Osteocyte (in vitro differentiated cells): ENCODE measurements at places on chromosomes 1 and 21.
A peak's percentile ranks its signal among the peaks of the same experiment; 100 is the strongest.

DNA sequence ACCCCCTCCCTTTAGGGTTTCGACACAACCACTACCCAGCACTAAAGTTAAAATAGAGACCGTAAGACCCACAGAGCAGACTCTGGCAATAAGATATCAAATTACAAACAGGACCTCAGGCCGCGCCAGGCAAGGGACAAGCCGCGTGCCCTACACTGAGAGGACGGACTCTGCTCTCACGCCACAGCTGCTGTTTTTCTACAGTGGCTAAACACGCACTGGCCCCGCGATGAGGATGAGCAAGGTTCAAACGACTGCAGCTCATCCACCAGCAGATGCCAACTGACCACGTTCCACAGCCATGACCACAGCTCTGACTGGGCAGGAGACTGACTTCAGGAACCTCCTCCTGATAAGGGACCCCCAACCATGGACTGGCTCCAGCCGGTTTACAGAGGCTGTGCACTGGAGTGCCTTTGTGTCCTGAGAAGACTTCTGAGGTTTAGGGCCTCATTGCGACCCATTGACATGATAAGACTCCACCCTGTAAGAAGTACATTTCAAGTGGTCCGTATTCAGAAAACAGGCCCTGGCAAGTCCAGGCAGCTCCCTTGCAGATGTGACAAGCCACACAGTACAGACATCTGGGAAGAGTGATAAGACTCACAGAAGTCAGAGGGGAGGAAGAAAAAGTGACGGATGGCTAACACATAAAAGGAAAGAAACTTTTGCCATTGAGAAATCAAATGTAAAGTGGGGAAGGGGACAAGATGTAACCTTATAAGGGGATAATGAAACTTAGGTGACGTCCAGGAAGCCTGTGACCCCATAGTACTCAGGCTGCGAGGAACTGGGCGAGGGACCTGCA, 1.5 kb upstream of the KRTAP10-6 start:
- DNase-seq = peak; percentile 64

DNA sequence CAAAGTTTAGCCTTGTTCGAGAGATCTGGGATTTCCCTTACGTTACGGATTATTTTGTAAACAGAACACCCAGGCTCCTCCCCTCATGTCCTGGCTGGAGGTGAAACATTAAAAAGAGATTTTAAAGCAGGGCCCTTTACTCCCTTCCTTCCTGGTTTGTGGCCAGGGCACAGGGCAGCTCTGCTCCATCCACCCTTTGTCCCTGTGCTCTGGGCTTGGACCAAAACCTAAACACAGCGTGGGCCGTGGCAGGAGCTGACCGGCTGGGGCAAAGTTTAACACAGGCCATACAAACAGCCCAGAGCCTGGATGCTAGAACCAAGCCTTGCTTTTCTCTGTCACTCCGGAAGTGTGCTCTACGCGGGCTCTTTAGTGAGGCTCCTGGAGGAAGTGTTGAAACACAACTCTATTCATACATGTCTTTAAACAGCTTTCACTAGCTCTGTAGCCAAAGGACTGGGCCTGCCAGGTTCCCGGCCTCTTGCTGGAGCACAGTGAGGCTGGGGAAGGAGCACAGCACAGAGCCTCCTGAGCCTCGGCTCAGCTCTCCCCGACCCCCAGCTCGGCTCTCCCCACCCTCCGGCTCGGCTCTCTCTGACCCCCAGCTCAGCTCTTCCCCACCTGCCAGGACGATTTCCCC, 84.7 kb downstream of the PDE9A start:
- no peak for DNase-seq

GRCh38 chr1:245129319-245130240, 25.2 kb upstream of the KIF26B start:
- DNase-seq = no peak

DNA sequence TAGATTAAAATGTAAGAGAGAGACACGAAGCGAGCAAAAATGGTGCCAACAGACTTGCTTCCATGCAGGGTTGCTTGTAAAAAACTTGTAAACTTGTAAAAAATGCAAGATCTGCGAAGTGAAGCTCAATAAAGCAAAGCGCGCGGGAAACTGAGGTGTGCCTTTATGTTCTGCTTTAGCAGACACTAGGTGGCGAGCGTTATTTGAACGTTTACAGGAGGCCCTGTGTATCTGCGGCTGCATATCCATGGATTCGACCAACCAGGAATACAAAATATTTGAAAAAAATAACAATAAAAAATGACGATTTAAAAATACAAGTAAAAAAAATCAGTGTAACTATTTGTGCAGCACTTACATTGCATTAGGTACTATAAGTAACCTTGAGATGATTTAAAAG, 1.5 kb downstream of the UBE2G2 start:
- no peak for DNase-seq

GRCh38 chr1:244435562-244436205, 16.0 kb downstream of the ADSS2 start:
- DNase-seq = no peak
